SJSA1 (cell line): ENCODE measurements at places on chromosomes 2 and 18.

DNA sequence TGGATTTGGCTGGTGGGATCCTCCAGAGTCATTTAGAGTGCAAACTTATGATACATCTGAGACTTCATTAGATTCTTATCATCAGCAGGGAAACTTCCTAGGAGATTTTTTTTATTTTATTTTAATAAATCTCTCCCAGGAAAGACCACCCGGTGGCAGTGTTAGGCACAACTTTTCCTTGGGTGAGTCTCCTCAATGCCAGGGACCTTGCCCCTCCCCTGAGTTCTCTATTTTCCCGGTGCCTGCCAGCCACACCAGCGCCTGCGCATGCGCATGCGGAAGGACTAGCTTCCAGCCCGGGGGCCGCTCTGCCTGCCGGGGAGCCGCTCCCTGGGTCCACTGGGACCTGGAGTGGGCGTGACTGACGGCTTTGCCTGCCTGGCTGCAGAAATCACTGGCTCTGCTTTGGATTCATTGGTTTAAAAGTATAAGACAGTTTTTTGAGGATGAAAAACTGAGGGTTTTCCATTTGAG, 86.6 kb downstream of the TMEM182 start:
- peak; percentile 37 for DNase-seq

GRCh38 chr2:158142165-158142564, 40.5 kb downstream of the UPP2 start:
- no peak for DNase-seq

DNA sequence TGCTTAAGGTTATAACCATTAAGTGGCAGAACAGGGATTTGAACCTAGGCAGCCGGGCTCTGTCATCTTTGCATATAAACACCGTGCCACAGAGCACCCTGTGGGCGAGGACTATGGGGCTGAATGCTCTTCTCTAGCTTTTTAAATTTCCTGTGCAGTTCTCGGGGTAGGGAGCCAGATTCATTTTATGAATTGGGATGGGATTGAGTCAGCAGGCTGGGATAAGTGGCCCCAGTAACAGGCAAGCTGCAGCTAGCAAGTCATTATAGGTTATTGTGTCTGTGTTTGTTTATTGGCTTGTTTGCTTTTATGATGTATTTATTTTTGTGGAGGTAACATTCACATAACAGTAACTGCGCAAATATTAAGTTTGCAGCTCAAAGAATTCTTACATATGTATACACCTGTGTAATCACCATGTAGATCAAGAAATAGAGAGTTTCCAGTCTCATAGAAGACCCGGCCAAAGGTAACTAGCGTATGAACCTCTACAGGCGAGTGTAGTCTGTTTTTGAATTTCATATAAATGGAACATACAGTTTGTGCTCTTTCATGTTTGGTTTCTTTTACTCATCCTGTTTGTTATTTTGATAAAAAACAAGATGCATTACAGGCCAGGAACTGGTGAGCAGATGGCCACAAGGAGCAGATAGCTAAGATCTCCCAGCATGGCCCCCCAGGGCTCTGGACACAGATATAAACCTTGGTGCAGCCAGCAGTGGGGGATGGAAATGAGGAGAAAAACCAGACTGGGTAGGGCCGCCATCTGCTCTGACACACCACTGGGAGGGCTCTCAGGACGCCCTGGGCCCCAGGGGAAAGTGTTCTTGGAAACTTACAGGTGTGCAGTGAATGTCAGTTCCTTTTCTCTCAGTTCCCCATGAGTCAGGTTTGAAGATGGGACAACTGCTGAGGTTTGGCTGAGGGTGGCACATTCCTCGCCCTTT, 49.2 kb upstream of the GPR155 start:
- DNase-seq: no peak

DNA sequence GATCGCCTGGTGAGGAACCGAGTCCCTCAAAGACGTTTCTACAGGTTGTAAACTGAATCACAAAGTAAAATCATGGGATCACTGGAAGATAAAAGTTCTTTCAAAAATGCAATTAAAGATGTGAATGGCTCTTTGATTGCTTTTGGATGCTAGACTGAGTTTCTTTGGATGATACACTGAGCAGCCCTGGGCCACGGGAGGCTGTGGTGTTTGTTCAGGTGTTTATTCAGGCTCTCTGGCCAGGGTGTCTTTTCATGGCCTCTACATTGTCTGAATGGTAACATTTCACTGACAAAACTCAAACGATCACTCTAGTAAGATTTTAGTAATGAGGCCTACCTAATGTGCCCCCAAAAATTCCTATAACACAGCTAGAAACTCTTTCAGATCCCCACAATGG, 48.4 kb upstream of the SPATS2L start:
- no peak for DNase-seq

DNA sequence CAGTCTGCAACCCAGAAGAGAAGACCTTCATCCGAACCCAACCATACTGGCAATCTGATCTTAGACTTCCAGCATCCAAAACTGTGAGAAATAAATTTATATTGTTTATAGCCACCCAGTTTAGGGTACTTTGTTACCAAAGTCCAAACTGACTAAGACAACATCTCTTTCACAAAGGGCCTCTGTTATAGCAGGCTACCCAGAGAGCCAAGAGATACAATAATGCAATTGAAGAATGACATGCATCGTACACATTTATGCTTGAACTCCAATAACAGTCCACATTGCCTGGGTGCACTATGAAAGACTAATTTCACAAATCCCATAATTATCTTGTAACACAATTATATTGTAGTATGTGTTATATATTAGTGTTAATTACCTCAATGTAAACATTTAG, 39.1 kb upstream of the ANKRD44 start:
- no peak for DNase-seq

DNA sequence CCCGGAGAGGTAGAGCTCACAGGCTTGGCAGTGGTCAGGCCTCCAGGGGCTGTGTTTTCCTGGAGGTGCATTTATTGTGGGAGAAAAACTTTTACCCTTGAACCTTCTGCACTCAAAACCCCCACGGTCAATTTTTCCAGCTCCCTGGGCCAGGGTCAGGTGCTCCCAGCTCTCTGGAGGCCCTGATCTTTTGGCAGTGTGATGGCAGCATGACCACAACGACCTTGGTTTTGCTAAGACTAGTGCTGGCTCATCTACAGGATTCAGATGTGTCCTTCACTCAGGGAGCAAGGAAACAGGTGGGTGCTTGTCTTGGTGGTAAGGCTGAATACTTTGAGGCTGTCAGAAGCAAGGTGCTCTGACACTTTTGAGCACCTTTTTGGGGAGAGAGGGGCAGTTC, 92.3 kb downstream of the CCDC93 start:
- no peak for DNase-seq

DNA sequence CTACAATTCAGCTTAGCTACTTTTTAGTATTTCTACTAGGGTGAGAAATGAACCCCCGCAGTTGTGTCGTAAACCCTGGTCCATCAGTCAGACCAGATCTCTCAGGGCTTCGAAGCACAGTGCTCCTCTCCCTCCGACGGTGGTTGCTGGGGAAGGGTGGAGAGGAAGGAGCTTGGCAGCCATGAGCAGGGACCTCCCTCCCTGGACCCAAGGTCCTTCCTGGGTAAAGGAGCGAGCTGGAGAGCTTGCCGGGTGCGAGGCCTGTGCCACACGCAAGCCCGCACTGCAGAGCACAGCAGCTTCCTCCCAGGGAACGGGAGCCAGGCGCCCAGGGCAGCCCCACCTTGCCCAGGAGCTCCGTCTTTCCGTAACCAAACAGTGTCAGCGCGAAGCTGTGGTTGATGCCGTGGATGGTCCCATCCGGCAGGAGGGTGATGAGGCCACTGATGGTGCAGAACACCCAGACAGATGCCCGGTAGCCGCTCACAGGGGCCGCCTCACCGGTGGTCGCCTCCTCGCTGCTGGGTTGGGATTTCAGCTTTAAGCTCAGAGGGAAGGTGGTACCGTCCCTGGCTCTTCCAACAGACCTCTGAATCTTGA, 12.5 kb downstream of the PASK start:
- no peak for DNase-seq
